NCI-H2081 (cell line): ENCODE measurements at places on chromosomes 1 and 21.

GRCh38 chr1:247173431-247173830, 1.6 kb upstream of the ZNF124 start:
- no peak for DNase-seq

GRCh38 chr1:147822292-147822691, 61.9 kb upstream of the GJA5 start:
- DNase-seq, result no peak

GRCh38 chr1:237140986-237141385, 99.0 kb downstream of the RYR2 start:
- no peak for DNase-seq

DNA sequence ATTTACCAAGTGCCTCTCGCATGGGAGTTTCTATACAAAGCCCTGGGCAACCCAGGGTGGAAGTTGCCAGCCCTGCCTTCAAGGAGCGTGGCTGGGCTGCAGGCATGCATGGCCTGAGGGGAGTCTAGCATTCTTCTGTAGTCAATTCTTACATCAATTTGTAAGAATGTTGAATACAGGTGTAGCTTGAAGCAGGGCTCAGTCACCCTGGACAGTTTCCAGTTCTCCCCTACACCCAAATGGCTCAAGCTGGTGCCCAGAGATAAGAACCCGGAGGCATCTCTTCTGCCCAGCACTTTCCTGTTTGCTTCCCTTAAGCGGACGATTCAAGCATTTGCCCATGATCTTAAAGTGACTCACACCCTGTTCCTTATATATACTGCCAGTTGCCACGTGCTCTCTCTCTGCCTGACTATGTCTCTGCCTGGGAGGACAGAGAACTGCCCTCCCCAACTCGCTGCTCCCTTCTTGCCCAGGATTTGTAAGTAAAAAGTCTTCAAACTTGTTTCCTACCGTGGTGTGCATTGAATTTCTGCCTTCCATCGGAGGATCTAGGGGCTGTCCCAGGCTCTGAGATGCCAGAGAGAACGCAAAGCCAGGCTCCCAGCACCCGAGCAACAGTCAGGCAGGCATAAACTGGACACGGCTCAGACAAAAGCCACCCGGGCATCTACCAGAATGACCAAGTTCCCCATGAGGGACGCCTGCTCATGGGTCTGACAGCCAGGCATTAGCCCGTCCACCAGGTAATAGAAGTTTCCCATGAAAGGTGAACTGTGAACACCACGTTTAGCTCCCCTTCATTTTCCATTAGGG, 50.9 kb upstream of the AJAP1 start:
- DNase-seq, result no peak

- no peak for DNase-seq
Observed at GRCh38 chr1:160534823-160535605, 12.0 kb upstream of the SLAMF6 start.

DNA sequence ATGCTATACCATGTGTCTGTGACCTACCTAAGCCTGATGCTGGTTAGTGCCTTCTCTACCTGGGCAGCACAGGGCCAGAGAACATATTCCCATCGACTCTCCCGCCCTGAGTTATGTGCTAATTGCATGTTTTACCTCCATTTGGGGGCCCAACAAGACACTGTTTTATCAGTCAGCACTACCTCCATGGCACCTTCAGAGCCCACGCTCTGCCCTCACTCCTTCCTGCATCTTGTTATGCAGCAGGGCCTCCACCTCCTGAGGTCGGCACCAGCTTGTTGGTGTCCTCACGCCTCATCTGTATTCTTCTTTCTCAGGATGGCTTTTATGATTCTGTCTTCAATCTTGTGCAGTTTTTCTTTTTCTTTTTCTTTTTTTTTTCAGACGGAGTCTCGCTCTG, 11.9 kb downstream of the WNT9A start:
- DNase-seq, result no peak

GRCh38 chr1:118243269-118243668, 58.2 kb upstream of the SPAG17 start:
- no peak for DNase-seq

- DNase-seq, result no peak
Observed at GRCh38 chr1:115184260-115184950, 95.1 kb upstream of the TSPAN2 start.

GRCh38 chr1:183097438-183098051, 74.3 kb downstream of the LAMC1 start:
- DNase-seq, result peak; percentile 14

DNA sequence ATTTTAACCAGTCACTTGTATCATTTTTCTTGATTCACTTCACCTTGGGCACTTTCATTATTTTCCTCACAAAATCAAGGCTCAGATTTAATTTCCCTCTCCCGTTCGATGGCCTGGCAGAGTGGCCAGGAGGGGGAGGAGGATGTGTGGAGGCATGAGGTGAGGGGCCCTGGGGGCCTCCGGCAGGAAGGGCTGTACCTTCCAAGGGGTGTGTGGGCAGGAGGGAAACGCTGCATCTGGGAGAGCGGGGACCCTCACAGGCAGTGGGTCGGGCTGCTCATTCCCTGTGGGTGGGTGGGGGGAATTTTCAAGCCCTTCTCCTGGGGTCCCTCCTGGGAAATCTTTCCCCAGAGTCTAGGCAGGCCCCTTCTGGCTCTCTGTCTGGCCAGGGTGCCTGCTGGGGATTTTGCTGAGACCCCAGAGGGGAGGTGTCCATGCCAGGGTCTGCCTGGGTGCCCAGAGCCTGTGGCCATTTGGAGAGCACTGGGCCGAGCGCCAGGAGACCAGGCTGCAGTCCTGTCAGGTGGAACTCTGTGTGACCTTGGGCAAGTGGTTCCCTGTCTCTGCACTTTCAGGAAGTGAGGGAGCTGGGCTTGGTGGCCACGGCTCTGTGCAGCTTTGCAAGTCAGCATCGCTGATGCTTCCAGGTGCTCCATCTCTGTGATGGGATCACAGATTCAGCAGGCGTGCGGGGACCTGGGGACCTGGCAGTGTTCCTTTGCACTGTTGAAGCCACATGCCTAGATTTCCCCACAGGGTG, 81.9 kb upstream of the C1orf174 start:
- no peak for DNase-seq

- no peak for DNase-seq
Observed at GRCh38 chr1:206021008-206021625, 2.6 kb downstream of the CTSE start.

- DNase-seq, result no peak
Observed at GRCh38 chr1:42684139-42684538, 1.9 kb downstream of the YBX1 start.

GRCh38 chr1:29338908-29339575, 102.7 kb downstream of the PTPRU start:
- no peak for DNase-seq

DNA sequence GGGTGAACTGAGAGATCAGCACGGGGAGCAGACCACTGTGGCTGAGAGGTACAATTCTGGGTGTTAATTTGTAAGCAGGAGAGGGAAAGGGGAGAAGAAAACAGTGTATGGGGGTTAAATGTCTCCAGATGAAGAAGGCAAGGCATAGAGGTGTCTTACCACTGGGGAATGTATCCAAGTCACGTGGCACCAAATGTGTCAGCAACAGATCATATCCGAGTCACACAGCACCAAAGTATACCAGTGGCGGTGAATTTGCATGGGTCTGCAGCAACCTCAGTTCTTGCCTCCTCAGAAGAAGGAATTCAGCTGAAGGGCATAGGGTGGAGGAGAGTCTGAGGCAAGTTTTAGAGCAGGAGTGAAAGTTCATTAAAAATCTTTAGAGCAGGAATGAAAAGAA, 21.2 kb upstream of the SYCP1 start:
- no peak for DNase-seq

DNA sequence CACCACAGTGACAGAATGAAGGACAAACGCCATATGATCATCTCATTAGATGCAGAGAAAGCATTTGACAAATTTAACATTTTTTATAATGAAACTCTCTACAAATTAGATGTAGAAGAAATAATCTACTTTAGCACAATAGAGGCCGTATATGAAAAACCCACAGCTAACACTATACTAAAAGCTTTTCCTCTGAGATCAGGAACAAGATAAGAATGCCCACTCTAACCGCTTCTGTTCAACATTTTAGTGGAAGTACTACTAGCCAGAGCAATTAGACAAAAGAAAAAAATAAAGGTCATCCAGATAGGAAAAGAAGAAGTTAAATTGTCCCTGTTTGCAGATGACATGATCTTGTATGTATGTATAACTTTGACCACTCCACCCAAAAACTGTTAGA, 109.7 kb downstream of the SLC35F3 start:
- no peak for DNase-seq

GRCh38 chr1:12143631-12144155, 23.1 kb upstream of the TNFRSF1B start:
- DNase-seq, result no peak

DNA sequence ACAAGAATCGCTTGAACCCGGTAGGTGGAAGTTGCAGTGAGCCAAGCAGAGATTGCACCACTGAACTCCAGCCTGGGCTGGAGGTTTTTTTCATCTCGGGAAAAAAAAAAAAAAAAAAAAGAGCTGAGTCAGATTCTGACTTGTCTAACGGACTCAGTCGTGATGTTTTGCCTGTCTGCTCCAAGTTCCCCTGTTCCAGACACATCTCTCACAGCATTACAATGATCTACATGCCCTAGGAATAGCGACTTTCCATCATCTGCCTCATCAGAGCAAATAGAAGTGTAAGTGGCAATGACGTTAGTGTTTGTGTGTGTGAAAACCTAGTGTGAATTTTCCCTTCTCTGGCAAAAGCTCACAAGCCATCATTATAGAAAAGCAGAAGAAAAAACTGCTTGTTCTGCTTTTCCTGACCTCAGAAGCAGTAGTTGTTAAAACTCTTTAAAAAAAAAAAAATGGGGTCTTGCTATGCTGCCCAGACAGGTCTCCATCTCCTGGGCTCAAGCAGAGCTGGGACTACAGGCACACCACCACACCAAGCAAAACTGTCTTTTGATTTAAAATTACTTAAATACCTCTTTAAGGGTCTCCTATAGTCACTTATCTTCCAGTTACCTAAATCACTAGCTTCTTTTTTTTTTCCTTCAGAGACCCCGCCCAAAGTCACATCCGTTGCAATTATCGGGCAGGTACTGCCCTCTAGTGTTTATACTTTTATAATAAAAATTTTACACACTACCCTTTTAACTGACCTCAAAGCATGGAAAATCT, 37.3 kb downstream of the PLEKHO1 start:
- peak; percentile 66 for DNase-seq

- DNase-seq, result no peak
Observed at GRCh38 chr1:59057211-59057694, 239.6 kb upstream of the FGGY start.

GRCh38 chr1:186620566-186621350, 59.5 kb downstream of the PTGS2 start:
- DNase-seq, result no peak

- no peak for DNase-seq
Observed at GRCh38 chr1:145782272-145783099, 41.4 kb downstream of the RNF115 start.

GRCh38 chr1:227449051-227449450, 114.3 kb upstream of the ZNF678 start:
- no peak for DNase-seq

DNA sequence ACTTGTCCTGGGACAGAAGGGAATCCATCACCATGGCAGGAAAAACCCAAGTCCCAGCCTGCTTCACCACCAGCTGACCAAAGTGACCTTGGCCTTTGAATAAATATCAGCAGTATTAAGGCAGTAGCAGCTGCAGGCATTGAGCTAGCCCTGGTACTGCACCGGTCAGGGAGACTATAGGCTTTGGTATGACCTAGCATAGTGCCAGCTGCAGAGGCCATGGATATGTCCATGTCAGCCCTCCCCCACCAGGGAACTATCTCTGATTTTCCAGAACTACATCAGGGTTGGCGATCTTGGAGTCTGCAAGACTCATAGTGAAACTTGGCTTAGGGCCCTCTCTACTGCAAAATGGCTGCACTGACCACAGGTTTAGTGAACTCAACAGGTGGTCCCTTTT, 49.2 kb upstream of the FAM20B start:
- no peak for DNase-seq

DNA sequence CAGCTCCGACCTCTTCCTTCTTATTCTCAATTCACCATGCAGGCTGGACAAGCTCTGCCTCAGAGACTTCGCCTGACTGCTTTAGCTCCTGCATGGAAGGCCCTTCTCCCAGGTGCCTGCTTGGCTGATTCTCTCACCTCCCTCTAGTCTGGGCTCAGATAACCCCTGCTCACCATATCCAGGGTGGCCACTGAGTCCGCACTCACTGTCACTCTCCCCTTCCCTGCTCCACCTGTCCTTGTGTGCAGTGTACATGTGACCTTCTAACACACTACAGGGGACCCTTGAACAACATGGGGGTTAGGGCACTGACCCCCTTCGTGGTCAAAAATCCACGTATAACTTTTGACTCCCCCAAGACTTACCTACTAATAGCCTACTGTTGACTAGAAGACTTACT, 14.4 kb upstream of the GALNT2 start:
- no peak for DNase-seq

DNA sequence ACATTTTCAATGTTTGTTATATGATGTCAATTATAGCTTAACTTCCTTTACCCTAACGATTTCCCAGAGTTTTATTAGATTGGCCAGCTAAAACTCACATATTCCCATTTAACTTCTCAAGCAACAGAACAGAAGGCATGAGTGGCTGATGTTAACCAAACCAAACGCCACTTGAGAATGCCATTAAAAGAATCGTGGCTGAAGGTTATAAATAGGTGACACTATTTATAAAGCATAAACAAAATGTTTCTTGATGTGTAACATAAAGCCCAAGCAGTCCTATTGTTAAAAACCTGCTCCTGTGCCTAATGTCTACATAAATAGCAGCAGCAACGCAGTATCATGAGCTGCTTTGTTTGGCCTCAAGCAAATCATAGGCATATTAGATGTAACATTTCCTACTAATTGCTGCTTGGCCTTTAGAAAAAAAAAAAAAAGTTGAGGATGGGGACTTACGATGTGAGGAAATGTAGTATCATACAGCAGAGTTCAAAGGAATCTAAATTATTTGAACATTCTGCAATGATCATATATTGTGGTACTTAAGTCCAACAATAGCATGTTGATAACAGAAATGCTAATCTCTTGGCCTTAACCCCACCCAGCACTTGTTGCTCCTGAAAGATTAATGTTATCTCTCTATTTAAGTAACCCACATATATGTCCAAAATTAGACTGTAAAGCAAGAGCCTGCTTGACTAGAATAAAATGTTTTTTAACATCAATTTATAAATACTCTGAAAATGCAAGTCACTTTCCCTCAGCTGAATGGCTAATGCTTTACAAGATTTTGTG, 106.0 kb downstream of the ESRRG start:
- no peak for DNase-seq

DNA sequence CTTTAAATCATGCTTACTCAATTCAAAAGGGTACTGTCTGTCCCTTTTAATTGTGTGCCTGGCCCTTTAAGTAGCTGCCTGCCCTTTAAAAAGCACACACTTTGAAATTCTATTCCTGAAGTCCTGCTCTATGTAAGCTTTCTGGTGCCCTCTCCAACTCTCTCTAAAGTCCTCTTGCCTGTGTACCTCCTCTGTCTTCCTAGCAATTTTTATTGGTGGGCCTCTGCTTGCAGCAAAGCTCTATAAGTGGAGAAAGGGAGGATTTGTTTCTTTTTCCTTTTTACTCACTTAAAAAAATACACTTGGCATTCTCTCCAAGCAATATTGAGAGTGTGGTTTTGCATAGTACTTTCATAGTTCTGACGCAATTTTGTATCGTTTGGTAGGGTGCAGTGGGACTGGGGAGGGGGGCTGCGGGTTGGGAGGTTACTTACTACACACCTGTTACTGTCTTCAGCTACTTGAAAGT, 135.4 kb downstream of the LMO4 start:
- no peak for DNase-seq
